ENCODE measurements at places on chromosomes 12 and 14.

DNA sequence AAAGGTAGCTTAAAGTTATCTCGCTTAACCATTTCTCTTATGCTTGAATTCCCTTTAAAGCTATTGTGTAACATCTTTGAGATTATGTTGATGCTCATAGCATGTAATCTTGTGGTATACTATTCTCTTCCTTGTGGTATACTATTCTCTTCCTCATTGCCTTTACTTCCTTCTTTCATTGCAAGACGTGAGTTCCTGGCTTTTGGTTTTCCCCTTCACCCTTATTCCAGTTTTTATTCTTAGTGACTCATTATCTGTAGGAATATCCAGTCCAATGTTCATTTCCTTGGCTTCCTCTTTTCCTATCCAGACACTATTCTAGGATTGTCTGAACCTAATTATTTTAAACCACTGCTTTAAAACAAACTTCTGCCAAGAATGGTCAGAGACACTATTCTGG lies 564.0 kb downstream of the CCER1 start:
- H3K27ac ChIP-seq, result no peak overlapping the region
- H3K36me3 ChIP-seq, result no peaks in the 10 kb centered on the region
- no peak for ATAC-seq
- H3K4me3 ChIP-seq, result no peak overlapping the region

DNA sequence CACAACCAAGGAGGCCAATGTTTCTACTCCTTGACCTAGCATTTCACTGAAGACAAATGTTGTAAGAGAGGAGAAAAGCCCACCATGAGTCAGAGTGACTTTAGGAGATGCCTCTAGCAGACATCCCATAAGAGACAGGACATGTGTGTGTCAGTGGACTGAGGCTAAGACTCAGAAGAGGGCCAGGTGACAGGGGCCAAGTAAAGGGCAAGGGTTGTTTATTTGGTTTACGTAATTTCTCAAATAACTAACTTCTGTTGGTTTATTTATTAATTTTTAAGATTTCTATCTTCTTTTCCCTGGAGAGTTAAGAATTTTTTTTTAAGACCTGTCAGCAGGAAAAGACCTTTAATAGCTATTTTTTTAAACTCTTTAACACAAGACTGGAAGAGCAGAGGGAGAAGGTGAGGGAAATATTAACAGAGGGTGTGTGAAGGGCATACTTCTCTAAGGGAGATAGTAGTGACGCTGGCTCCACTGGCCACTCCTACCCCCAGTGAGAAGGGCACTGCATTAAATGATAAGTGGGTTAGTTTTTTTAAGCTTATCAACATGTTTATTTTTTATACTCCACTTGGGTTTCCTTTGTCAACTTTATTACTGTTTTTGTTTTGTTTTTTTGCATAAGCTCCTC lies 3.4 kb downstream of the PNP start:
- peak overlapping the region; percentile 61 for H3K27ac ChIP-seq
- peaks cover 58% of the 10 kb centered on the region for H3K4me1 ChIP-seq
- peak overlapping the region; percentile 93 for H3K4me3 ChIP-seq
- no peak for ATAC-seq
- H3K27me3 ChIP-seq, result no peaks in the 10 kb centered on the region

- H3K4me3 ChIP-seq, result peak overlapping the region; percentile 95
- H3K27ac ChIP-seq, result peak overlapping the region; percentile 93
- peaks cover 43% of the 10 kb centered on the region for H3K4me1 ChIP-seq
- peak; percentile 49 for ATAC-seq
- H3K27me3 ChIP-seq, result no peaks in the 10 kb centered on the region
These were observed 418 bp upstream of the MYG1 start for GRCh38 chr12:53299101-53299453.

DNA sequence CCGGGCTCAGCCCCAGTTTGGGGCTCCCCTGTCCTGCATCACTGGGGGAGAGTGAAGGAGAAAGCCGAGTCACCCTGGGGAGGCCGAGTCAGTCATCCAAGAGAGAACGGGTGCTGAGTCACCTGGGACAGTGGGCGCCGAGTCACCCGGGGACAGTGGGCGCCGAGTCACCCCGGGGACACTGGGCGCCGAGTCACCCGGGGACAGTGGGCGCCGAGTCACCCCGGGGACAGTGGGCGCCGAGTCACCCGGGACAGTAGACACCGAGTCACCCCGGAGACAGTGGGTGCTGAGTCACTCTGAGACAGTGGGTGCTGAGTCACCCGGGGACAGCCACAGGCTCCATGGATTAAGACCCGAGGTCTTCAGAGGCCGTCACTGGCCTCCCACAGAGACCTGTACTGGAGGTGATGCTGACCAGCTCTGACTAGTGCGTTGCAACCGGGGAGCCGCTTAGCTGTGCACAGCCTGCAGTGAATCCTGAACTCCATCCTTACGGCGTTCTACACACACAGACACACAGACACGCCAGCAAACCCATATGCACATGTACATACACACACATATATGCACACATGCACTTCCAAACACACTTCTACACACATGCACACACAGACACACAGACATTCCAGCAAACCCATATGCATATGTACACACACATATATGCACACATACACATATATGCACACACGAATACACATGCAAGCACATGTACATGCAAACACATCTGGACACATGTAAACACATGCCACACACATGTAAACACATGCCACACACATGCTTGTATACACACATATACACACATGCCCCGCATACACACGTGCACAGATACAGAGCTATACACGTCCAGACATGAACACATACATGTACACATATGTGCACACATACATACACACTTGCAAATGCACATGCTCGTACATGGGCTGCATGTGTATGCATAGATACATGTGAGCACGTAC lies 64.9 kb upstream of the GALNT9 start:
- H3K4me3 ChIP-seq, result no peak overlapping the region
- H3K36me3 ChIP-seq, result no peaks in the 10 kb centered on the region
- no peaks in the 10 kb centered on the region for H3K4me1 ChIP-seq
- H3K27ac ChIP-seq, result no peak overlapping the region

DNA sequence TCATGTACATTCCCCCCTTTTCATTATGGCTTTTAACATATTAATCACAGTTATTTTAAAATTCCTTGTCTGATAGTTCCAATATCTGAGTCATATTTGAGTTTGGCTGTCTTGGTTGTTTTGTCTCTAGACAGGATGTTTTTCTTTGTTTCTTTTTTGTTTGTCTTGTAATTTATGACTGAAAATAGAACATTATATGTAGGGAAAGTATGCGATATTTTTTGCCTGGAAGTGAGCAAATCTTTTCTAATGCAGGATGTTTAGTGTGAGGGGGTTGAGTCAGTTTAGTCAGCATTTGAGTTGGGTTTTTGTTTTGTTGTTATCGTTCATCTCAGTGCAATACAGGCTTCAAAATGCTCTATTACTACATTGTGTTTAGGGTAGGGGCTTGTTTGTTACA lies 239.7 kb downstream of the SNAPC1 start:
- H3K4me1 ChIP-seq, result no peaks in the 10 kb centered on the region
- no peak overlapping the region for H3K4me3 ChIP-seq
- no peaks in the 10 kb centered on the region for H3K36me3 ChIP-seq
- H3K27me3 ChIP-seq, result peaks cover 41% of the 10 kb centered on the region

DNA sequence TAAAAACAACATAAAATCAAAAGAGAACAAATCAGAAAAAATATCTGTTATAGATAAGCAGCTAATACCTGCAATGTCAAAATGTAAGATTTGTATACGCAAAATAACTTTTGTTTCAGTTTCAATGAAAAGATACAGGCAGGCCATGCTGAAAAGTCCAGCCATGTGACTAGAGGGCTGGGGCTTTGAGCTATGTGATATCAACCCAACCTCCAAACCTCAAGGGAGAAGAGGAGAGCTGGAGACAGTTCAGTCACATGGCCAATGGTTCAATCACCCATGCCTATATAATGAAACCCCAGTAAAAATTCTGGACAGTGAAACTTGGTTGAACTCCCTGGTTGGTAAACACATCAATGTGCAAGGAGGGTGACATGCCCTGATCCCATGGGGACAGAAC lies 5.3 kb downstream of the COX16 start:
- no peaks in the 10 kb centered on the region for H3K27me3 ChIP-seq
- no peak overlapping the region for H3K4me3 ChIP-seq
- peaks cover 35% of the 10 kb centered on the region for H3K4me1 ChIP-seq
- no peak overlapping the region for H3K27ac ChIP-seq
- peaks cover 34% of the 10 kb centered on the region for H3K36me3 ChIP-seq

GRCh38 chr12:116718655-116719454 lies 19.0 kb downstream of the SPRING1 start:
- H3K4me3 ChIP-seq, result no peak overlapping the region
- H3K36me3 ChIP-seq, result peaks cover 86% of the 10 kb centered on the region
- H3K4me1 ChIP-seq, result peaks cover 15% of the 10 kb centered on the region
- H3K27me3 ChIP-seq, result no peaks in the 10 kb centered on the region
